EH (cell line): ENCODE measurements at places on chromosomes 2 and 18.

DNA sequence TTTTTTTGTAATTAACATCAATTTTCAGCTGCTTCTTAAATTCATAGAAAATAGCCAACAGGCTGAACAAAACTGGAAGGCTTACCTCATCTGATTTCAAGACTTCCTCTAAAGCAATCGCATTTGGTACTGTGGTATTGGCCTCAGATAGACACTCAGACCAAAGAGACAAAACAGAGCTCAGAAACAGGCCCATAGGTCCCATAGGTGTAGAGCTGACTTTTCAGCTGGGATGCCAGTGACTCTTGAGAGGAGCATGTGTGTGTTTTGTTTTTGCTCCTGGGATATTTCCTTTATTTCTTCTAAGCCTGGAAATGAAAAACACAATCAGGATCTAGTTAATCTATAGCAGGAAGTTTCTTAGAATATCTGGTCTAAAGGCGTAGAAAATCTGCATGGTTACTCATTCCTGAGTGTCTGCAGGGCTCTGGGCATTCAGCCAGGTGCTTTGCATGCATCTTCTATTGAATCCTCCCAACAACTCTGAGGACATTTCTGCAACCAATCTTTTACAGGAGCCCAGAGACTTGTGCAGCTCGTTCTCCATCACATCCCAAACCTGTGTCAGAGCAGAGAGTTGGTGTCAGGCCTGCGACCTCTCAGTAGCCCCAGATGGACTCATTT, 190.8 kb downstream of the RTP5 start:
- peak; percentile 80 for DNase-seq

GRCh38 chr18:64253873-64254272, 105.0 kb upstream of the LINC00305 start:
- DNase-seq, result no peak

DNA sequence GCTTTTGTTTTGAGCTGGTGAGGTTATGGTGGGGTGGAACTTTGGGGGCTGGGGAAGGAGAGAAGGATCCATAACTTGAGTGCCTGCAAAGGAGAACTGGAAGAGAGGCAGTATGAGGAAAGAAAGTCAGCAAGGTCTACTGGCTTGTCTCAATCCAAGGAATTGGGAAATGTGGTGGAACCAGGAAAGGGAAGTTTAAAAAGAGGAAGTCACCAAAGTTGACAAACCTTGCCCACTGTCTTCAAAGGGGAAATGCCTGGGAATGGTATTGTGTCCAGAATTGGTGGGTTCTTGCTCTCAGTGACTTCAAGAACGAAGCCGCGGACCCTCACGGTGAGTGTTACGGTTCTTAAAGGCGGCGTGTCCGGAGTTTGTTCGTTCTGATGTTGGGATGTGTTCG, 304.1 kb upstream of the FAM98A start:
- no peak for DNase-seq

DNA sequence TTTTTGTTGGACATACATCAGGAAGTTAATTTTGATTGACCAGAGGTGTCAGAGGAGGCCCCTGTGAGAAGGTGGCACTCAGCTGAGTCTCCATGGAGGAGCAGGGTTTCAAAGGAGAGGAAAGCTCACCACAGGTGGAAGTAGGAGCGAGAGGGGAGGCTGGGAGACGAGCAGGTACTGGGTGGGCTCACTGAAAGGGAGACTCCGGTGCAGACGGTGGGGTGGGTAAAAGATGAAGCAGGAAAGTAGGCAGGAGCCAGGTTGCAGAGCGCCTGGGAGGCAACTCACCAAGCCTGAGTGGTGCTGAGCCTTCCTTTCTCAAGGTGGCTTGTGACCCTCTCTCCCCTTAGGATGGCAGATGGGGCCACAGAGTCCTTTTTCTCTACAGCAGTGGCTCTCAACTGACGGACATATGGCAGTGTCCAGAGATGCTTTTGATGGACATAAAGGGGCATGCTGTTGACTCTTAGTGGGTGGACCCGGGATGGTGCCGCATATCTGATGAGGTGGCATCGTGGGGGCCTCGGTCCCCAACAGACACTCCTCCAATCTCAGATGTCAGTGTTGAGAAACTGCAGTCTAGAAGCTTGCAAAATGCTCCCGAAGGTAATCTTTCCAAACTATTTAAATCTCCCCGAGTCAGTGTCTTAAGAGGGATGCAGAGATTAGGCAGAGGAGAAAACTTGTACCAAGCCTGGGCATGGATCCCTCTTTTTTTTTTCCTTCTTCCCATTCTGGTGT, 64.0 kb downstream of the LPIN1 start:
- DNase-seq, result no peak

DNA sequence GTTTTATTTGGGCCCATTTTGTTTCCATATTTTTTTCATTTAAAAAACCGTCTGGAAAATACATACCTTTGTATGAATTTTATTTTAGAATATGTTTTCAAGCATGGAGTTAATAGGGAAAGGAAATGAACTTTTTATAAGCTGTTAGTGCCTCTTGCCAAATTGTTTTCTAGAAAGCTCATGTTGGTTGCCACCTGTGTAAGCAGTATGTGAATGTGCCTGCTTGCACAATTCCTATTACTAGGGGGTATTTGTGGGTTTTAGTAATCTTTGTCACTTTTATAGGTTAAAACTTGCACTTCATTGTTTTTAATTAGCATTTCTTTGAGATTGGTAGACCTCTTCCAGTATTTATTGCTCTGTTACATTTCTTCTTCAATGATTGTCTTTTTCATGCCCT, 107.3 kb downstream of the TANC1 start:
- peak; percentile 48 for DNase-seq

GRCh38 chr2:46183426-46183825, 113.8 kb upstream of the EPAS1 start:
- no peak for DNase-seq

- DNase-seq, result no peak
Observed at GRCh38 chr18:9561759-9562158, 52.6 kb downstream of the PPP4R1 start.

GRCh38 chr18:49565612-49566011, 3.8 kb downstream of the LIPG start:
- peak; percentile 17 for DNase-seq

GRCh38 chr2:49687918-49688317, 533.6 kb upstream of the FSHR start:
- peak; percentile 0 for DNase-seq

GRCh38 chr2:239576784-239577685, 176.2 kb upstream of the HDAC4 start:
- no peak for DNase-seq

DNA sequence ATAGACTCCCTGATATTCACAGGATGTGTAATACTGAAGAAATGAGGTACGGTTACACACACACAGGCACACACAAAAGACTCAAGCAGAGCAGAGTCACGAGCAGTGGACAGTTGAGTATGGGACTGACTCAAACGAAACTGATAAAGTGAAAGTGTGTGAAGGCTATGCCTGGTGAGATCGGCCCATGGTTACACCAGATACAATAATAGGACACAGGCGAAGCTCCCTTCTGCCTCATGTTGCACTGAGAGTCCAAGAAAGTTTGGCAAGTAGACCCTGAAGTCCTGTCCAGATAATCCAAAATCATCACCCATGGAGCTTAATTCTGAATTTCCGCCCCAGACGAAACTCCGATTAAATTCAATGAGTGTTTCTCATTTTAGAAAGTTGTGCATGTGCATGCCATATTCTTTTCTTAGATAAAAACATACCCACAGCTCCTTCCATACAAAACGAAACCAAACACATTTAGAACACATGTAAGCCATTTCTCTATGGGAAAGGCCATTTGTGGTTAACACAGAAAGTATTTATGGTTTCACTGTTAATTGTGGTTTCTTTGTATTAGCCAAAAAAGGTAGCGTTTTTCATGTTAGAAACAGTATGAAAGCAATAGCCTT, 567.6 kb downstream of the PLCL1 start:
- DNase-seq, result peak; percentile 72

DNA sequence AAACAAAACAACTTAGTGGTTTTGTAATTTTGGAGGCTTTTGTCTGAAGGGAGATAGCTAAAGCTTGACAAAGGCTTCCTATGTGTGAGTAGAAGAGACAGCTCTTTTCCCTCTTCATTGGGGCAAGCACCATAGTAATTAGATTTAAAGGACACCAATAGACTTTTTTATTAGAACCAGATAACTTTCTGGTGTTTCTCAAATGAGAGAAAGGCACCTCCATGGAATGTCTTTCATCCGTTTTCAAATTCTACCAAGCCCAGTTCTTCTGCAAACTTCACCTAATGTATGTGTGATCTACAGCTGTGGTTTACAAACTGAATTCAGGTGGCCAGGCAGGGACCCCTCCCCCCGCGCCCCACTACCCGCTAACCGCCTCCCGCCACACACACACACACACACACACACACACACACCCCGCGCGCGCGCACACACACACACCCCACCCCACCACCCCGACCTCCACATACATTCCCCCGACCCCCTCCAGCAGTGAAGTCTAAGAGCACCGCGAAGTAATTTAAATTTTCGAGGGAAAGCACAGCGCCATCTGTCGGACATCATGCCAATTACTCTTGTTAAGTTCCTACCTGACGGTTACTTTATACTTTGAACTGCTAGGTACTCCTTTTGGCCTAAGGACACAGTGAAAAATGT, 31.6 kb upstream of the PPP1R1C start:
- peak; percentile 48 for DNase-seq

DNA sequence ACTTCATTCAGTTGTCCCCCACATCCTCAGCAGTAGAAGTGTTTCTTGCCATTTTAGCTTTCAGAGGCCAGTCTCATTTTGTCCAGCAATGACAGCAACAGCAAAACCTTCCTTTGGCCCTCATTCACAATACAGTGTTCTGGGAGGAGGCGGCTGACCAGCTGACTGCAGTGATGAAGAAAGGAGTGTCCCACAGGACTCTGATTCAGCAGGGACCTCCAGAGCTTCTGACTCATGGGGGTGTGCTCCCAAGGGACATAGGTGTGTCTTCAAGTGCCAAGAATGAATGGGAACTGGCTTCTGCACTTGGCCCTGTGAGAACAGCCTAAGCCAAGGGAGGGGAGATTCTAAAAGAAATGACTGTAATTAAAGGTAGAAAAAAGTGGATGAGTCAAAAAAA, 147.0 kb upstream of the PELI1 start:
- peak; percentile 78 for DNase-seq

DNA sequence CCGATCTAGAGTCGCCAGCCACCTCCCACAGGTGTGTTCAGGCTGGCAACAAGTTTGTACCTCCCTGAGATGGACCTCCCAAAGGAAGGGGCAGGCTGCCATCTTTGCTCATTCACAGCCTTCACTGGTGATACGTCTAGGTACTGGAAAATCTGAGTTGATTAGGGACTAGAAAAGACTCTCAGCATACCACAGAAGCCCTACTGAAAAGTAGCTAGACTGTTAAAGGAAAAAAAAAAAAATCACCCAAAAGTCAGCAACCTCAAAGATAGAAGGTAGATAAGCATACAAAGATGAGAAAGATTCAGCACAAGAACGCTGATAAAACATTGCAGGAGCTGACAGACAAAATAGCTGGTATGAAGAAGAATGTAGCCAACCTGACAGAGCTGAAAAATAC, 128.6 kb upstream of the WDR75 start:
- no peak for DNase-seq

GRCh38 chr2:30122362-30122761, 24.4 kb upstream of the YPEL5 start:
- no peak for DNase-seq

GRCh38 chr2:238278626-238279323, 9.6 kb downstream of the PER2 start:
- DNase-seq, result no peak

- DNase-seq, result peak; percentile 76
Observed at GRCh38 chr2:173288561-173288960, 66.1 kb upstream of the CDCA7 start.

DNA sequence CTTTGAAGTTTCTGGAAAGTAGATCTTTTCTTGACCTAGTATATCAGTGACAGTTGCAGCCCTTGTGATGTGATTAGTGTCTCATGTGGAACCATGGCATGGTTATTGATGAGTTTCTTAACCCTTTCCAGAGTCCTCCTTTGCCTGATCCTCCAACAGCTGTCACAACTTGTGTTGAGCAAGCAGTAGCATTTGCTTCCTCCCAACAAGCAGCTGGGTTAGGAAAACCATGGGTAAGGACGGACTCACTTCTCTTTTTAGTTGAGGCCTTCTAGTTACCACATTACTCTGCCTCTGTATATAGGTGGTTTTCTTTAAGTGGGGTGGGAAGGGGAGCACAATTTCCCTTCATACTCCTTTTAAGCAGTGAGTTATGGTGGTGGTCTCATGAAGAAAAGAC, 96.3 kb downstream of the XRCC5 start:
- DNase-seq, result no peak

- peak; percentile 76 for DNase-seq
Observed at GRCh38 chr18:63963615-63964256, 6.1 kb upstream of the SERPINB8 start.

GRCh38 chr2:42859006-42859552, 66.7 kb upstream of the HAAO start:
- peak; percentile 76 for DNase-seq

DNA sequence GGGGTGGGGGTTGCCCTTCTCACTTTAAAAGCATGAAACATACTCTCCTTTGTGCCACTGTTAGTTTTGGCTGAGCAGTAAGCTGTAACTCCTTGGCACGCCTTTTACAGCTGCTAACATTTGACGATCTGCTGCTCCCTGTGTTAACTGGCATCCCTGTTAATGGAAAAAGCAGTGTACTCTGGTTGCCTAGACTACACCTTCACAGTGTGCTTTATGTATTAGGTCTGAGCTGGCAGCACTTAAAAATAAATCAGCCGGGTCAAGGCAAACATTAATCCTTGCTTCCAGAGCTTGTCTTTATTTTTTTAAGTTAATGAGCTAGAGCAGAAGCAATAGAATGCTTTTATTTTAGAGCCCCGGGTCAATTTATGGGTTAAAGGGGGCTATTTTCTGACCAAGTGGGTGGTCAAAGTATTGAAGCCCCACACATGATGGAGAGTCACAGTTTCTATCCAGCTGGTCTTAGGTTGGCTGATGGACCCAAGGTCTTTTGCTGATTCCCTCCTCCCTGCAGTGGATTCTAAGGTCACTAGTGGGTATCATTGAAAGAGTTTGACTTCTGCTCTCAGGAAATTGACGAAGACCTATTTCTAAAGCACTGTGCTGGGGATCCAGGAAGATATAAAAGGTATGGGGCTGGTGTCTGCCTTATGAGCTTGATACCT, 54.5 kb downstream of the CFAP221 start:
- no peak for DNase-seq

- no peak for DNase-seq
Observed at GRCh38 chr18:57655740-57656139, 34.1 kb upstream of the NARS1 start.

- no peak for DNase-seq
Observed at GRCh38 chr2:28564346-28564745, 68.5 kb downstream of the PLB1 start.
